CD4-positive, alpha-beta T cell treated with Interleukin-10 for 1 hour (primary cell): ENCODE measurements at places on chromosomes 13 and 19.

- DNase-seq = peak; percentile 88
Measured at GRCh38 chr13:114142640-114143490, 10.4 kb upstream of the RASA3 start.

- no peak for DNase-seq
Measured at GRCh38 chr13:95722241-95722640, 45.3 kb downstream of the DNAJC3 start.

DNA sequence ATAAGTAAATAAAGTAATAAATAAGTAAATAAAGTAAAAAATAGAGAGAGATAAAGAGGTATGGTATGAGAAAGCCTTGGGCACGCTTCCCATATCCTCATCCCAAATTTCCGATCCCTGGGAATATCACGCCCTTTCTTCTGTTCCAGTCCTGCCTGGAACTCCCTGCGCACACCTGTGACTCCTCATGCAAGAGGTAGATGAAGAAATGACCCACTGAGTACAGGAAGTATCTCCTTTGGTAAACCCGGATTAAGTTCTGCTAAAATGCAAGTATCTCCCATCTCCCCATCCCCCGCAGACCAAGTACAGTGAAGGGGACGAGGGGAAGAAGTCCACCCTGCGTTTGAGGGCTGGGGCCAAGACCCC, 399 bp upstream of the ZNF136 start:
- DNase-seq = no peak

DNA sequence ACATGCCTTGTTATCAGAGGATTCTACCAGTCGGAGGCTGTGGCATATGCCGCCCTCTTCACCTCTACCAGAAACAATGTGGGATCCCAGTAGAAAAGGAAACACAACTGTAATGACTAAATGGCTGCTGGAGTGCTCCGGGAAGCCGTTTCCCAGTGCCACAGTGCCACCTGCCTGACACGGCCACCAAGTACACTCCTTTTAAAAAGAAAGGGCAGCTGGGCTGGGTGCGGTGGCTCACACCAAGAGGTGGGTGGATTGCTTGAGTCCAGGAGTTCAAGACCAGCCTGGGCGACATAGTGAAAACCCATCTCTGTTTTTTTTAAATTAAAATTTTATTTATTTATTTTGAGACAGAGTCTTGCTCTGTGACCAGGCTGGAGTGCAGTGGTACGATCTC, 67.3 kb downstream of the TRPM4 start:
- DNase-seq = no peak

DNA sequence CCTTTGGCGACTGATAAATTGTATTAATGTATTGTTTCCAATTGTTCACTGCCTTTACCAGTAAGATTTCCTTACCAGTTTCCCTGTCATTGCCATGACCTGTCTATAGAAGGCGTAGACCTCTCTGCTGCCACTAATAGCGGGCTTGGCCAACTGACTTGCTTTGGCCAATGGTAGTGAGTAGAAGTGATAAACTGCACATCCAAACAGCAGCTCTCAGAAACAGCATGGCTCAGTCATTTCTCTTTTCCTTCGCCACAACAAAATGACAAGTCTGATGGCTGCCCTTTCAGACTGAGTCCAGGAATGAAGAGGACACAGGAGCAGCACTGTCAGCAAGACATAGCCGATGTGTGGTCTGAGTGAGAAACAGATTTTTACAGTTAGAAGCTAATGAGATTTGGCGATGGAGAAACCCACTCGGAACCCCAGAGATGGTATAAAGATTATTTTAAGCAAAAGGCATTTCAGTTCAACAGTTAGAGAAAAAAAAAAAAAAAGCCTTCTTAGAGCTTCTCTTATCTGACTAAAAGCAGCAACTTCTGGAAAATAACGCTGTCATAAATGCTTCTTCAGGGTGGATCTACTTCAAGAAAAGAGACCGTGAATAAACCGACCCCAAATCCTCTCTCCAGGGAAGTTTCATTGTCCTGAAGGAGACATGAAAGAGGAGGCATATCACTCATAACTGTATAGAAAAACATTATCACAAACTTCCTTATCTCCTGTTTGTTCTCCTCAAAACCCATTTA, 42.0 kb upstream of the TM9SF2 start:
- DNase-seq = no peak

GRCh38 chr13:60211548-60211947, 47.8 kb upstream of the DIAPH3 start:
- DNase-seq = no peak

- no peak for DNase-seq
Measured at GRCh38 chr13:111318386-111318785, 2.1 kb upstream of the TEX29 start.

DNA sequence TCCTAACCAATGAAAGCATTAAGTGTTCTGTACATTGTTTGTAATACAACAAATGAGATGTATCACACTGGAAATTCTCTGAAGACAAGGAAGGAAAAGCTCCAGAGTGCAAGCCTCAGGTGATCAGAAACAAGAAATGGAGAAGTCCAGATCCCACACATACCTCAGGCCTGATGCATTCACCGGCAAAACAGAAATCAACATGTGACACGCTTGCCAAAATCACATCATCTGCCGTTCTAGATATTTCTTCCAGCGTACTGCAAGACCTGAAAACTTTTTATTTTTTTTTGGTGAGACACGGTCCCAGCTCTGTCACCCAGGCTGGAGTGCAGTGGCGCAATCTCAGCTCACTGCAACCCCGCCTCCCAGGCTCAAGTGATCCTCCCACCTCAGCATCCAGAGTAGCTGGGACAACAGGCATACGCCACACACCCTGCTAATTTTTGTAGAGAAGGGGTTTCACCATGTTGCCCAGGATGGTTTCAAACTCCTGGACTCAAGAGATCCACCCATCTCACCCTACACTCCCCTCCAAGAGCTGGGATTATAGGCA, 48.6 kb downstream of the FOXO1 start:
- DNase-seq = no peak

DNA sequence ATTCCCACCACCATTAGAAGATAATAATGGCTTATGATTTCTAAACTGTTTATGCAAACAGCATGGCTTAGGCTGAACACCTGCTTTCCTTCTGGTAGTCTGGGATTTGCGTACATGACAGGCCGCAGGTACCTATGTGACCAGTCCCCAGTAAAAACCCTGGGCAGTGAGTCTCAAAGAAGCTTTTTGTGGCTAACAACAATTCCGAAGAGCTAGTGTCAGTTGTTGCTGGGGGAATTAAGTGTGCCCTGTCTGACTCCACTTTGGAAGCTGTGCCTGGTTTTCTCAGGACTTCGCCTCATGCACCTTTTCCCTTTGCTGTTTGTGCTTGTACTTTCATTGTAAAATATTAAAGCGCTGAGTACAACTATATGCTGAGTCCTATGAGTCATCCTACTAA, 250.2 kb upstream of the MIR17HG start:
- no peak for DNase-seq

GRCh38 chr13:74210693-74211393, 76.6 kb upstream of the KLF12 start:
- no peak for DNase-seq

DNA sequence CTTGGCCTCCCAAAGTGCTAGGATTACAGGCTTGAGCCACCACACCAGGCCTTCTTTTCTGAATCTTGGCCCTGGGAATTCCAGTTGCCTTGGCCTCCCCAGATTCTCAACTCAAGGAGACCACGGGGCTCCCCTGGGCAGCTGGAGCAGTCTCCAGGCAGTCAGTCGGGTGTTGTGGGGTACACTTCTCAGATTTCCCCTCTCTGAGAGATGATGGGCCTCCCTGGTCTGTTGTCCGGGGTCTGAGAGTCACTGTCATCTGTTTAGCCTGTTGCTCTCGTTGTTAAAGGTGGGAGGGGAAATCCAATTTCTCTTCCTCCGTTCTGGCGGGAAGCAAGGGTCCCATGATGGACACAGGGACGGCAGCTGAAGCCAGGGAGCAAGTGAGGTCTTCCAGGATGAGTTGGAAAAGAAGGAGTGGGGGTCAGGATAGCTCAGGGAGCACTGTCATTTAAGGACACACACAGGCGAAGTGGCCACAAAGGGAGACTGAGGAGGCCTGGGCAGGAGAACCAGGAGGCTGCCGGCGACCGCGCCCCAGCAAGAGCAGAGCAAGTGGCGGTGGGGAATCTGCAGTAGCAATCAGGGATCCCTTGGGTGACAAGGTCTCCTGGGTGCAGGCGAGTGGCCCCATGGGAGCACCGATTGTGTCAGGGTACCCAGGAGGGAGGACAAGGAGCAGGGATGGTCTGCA, 15.7 kb downstream of the WTIP start:
- no peak for DNase-seq

GRCh38 chr19:56667311-56667870, 4.2 kb downstream of the ZNF835 start:
- DNase-seq = no peak

DNA sequence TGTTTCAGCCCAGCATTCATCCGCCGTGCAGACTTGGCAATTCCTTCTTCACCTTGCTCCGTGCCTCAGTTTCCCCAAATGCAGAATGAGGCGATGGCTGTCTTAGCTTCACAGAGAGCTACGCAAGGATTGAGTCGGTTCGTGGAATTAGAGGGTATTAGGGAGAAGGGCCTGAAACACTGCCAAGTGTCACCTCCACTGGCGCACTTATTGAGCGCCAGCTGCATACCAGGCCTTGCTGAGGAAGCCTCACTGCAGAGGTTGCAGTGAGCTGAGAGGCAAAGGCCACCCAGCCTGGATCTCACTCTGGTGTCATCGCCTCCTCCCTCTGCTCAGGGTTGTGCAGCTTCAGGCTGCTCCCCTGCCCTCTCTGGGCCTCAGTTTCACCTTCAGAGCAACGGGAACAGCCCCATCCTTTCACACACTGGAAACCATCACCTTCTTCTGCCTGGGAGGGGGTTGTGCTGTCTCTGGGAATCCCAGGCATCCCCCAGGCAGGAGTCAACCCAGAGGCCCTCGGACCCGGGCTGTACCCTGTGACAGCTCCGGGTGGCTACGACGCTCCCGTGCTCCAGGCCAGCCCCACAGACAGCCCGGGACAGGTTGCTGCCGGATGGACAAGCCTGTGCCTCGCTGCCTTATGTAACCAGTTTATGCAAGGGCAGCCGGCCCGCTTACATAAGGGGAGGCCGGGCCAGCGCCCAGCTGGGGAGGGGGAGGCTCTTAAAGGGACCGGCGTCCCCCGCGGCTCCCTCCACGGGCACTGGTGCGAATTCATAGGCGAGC, 31.9 kb downstream of the NFIC start:
- no peak for DNase-seq

- DNase-seq = no peak
Measured at GRCh38 chr13:112733661-112734379, 44.0 kb downstream of the ATP11A start.

DNA sequence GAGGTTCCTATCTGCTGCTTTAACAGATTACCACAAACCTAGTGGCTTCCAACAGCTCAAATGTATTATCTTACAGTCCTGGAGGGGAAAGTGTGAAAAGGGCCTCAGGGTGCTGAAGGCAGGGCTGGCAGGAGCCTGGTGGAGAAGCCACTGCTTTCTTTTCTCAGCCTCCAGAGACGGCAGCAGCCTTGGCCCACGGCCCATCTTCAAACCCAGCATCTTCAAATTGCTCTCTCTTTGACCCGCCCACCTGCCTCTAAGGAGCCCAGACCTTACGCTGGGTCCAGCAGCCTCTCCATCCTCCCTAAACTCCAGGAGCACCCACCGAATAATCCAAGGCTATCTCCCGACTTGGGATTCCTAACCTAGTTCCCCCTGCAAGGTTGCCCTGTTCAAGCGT, 35.6 kb downstream of the C13orf46 start:
- DNase-seq = no peak

DNA sequence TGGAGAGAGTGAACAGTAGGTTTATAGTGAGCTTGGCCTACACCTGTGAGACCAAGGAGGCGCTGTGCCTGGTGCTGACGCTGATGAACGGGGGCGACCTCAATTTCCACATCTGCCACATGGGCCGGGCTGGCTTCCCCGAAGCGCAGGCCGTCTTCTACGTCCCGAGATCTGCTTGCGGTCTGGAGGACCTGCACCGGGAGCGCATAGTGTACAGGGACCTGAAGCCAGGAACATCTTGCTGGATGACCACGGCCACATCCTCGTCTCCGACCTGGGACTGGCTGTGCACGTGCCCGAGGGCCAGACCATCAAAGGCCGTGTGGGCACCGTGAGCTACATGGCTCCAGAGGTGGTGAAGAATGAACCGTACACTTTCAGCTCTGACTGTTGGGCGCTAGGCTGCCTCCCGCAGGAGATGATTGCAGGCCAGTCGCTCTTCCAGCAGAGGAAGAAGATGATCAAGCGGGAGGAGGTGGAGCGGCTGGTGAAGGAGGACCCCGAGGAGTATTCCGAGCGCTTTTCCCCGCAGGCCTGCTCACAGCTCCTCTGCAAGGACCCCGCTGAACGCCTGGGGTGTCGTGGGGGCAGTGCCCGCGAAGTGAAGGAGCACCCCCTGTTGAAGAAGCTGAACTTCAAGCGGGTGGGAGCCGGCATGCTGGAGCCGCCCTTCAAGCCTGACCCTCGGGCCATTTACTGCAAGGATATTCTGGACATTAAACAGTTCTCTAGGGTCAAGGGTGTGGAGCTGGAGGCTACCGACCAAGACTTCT, 139.0 kb downstream of the ZDHHC20 start:
- DNase-seq = no peak

- no peak for DNase-seq
Measured at GRCh38 chr19:50465986-50466705, 10.2 kb upstream of the EMC10 start.

DNA sequence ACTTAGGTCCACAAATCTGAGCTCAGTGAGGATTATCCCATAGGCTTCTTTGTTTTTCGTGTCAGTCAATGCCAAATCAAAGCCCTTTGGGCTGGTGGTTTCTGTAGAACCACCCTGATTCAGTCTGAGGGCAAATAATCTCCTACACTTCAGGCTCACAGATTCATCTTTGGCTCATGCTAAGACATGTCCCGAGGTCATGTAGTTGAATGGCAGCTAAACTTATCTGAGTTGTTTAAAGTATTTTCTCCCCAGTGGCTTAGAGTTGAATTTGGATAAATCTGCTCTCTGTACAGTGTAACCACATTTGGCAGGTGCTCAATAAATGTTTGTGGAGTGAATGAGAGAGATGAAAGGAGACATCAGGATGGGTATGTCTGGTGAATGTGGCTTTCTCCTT, 13.1 kb upstream of the SLC25A42 start:
- no peak for DNase-seq

- DNase-seq = no peak
Measured at GRCh38 chr19:17794731-17795494, at the start of gene B3GNT3. B3GNT3 (plus strand) TSS chr19:17795138; CDS start chr19:17807808, 12,670 bp downstream.

DNA sequence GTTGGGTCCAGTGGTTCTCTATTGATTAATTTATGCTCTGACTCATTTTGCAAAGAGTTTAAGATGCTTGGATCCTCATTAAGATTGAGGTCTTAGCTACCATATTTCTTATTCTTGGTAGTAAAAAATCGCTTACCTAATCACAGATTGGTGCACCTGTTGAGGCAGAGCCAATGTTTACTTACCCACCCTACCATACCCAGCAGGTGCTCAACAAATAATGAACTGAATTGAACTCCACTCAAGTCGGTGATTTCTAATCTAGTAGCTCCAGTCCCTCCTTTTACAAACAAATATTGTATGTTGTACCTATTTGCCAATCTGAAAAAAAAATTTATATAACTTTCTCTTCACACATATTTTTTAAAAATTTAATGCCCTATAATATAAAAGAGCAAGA, 361.0 kb downstream of the FGF14 start:
- DNase-seq = no peak
